ENCODE measurements at places on chromosomes 1 and 21.

DNA sequence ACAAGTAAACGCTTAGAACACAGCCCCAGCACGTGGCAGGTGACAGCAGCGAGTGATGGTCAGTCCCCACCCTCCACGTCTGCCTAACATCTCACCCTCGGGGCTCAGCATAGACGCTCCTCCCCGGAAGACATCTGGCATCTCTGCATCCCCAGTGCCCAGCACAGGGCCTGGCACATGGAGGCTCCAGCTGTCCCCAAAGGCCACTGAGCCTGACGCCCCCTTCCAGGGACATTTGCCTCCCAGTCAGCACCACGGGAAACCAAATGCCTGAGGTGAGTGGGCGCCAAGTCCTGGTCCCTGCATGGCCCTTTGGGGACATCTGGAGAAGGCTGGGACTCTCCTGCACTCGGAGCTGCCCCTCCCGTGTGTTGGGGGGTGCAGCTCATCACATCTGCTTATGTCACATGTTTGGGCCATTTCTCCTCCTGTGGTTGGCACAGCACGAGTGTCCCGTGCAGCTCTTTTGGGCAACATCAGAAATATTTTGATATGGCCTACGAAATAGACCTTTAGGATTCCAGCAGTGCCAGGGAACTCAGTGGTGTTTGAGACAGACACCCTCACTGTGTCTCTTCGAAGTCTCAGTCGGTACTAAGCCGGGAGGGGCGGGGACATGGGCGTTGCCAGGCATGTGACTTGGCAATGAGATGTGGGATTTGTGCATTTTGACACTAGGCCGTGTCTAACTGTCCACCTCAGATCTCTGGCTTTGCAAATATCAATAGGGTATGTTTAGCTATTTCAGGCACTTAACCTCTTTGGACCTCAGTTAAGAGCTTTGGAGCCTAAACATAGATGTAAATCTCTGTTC lies 315.0 kb downstream of the PTPRU start:
- no peak for DNase-seq

DNA sequence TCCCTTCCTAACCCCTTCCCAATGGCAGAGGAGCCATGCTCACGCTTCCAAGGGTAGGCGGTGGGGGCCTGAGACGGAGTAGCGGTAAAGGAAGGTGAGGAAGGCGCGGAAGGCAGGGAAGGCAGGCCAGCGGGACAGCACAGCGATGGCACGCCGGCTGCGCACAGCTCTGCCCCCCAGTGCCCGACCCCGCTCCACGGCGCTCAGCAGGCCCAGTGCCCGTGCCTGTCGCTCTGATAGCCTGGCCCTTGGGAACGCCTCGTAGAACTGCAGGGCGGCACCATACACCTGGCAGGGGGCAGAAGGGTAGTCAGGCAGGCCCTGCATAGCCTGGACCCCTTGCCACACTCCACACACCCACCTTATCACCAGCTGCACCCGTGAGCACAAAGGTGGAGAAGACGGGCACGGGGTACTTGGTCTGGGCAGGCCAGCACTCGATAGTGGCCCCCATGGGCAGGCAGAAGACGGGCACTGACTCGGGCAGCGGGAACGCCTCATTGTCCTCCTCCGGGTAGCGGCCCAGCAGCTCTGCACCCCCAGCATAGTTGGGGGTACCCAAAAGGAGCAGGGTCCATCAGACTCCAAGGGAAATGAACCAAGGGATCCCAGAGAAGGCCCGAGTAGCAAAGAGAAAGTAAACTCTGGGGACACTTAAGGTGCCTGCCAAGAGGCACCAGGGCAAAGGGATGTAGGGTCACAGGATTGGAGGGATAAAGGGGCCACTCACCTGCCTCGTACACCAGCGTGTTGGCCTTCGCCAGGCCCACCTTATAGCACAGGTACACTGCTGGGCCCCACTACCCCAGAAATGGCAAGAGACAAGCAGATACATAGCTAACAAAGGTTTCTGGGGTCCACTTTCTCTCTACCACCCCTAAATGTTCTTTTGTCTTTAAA lies 4.4 kb downstream of the DENND4B start:
- no peak for DNase-seq

DNA sequence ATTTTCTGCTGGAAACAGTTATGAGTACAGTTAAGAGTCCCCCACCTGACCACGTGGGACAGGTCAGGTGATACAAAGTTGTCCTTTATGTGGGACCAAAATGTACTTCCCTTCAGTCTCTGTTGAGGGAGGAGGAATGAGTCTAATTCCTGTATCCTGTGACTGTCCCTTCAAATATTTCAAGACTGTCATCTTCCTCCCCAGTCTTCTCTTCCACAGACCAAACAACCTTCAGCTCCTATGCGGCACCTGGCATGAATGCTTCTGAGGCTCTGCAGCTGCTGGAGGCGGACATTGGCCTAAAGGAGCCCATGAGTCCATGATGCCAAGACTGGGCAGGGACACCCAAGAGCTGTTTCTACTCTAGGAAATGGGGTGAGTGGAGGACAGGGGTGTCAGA lies 72.1 kb upstream of the SIM2 start:
- no peak for DNase-seq

- no peak for DNase-seq
Measured at GRCh38 chr1:112504661-112505399, 3.9 kb upstream of the WNT2B start.

GRCh38 chr1:3491291-3492246 lies 37.1 kb downstream of the ARHGEF16 start:
- peak; percentile 31 for DNase-seq

GRCh38 chr1:185279571-185279970 lies 37.5 kb downstream of the IVNS1ABP start:
- DNase-seq = no peak

DNA sequence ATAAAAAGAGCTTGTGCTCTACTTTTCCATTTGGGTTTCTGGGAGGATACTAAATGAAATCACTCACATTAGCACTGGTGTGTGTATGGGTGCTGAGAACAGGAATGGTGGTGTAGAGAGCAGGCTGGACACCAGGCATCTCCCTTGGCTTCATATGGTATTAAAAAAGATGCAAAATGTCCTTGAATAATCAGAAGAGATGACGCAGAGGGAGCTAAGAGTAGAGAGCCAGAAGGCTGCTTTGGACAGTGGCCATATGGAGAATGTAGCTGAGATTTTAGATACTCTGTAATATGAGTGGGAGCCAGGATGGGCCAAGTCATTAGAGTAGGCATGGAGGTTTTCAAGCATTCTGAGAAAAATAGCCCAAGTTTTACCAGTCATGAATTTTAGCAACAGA lies 112.3 kb upstream of the ZRANB2 start:
- DNase-seq = no peak

GRCh38 chr21:25863031-25863430 lies 128.3 kb downstream of the GABPA start:
- no peak for DNase-seq

DNA sequence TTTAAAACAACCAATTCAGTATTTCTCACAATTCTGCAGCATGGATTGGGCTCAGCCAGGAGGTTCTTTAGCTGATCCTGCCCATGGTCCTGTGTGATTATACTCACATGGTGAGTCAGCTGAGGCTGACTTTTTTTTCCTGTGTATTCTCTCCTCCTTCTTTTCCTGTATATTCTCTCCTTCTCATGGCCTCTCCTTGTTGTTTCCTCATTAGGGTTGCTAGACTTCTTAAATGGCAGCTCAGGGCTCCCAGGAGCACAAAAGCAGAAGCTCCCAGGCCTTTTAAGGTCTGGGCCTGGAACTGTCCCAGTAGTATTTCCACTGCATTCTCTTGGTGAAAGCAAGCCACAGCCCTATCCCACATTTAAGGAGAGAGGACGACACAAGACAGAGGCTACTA lies 26.8 kb downstream of the VANGL1 start:
- DNase-seq = no peak

Measured in Jurkat, Clone E6-1 (cell line).